Left renal pelvis (tissue), 4 donors: ENCODE measurements at places on chromosomes 1 and 21. TPM values are rescaled to one million over a fixed set of nuclear protein-coding genes. Genes with fewer than 3 reads are reported as not detected.

The VAV3 gene
- polyA plus RNA-seq = 135 TPM

The SLC16A4 gene
- 97.3 TPM for polyA plus RNA-seq

The IL6R gene
- 4.6 TPM for polyA plus RNA-seq

The KTI12 gene
- 5.9 TPM for polyA plus RNA-seq

The REN gene
- polyA plus RNA-seq = 8.2 TPM

The CAMK2N1 gene
- polyA plus RNA-seq = 83.3 TPM

The LCE1C gene
- not detected for polyA plus RNA-seq

The PCSK9 gene
- polyA plus RNA-seq = 11.8 TPM

The C1orf167 gene
- polyA plus RNA-seq = not detected

The SPRR1B gene
- not detected for polyA plus RNA-seq

The OR10J1 gene
- polyA plus RNA-seq = 0.08 TPM

The FOXD2 gene
- polyA plus RNA-seq = 5.4 TPM

The GBP6 gene
- not detected for polyA plus RNA-seq

The DCDC2B gene
- 0.53 TPM for polyA plus RNA-seq

The ARTN gene
- 1.6 TPM for polyA plus RNA-seq

The ALX3 gene
- not detected for polyA plus RNA-seq

The RGSL1 gene
- polyA plus RNA-seq = not detected

The TEKT2 gene
- polyA plus RNA-seq = 13.4 TPM

The FMO2 gene
- 2.1 TPM for polyA plus RNA-seq
